Stimulated activated CD8-positive, alpha-beta memory T cell treated with anti-CD3 and anti-CD28 coated beads, Interleukin-12 subunit alpha, Interleukin-12 subunit beta, amount 100 ng/mL, for 4 hours (primary cell): ENCODE measurements at places on chromosomes 12 and 14.
A peak's percentile ranks its signal among the peaks of the same experiment; 100 is the strongest.

DNA sequence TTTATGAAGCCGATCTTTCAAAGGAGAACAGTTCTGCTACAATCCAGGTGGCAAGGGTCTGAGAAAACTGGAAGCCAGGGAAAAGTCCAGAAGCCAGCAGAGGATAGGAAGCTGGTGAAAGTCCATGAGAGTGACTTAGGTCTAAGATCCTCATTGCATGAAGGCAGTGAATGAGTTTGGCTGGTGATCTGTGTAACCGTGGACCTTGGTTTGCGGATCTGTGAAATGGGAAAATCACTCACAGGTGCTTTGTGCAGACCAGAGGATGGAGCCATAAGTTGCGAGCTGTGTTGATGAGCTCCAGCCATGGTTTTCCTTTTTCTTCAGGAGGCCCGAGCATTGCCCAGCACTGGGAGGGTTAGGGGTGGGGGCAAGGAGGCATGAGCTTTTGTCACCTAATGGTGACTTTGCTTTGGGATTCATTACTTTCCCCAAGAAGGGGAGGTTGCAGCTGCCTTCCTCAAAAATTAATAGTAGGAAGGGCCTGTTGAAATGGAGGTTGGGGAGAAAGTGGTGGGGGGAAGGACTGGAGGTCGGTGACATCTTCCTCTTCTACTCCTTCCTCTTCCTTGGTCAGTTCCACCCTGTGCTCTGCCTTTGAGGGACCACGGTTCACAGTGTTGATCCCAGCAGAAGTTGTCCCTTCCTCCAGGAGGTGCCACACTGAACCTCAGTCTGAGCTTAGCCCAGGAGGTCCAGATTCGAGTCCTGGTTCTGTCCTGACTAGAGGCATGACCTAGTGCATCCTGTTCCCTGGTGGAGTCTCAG is 20.3 kb upstream of the SERPINA6 start:
- DNase-seq, result no peak

GRCh38 chr14:101963656-101964296 is 597 bp upstream of the DYNC1H1 start:
- DNase-seq, result no peak

DNA sequence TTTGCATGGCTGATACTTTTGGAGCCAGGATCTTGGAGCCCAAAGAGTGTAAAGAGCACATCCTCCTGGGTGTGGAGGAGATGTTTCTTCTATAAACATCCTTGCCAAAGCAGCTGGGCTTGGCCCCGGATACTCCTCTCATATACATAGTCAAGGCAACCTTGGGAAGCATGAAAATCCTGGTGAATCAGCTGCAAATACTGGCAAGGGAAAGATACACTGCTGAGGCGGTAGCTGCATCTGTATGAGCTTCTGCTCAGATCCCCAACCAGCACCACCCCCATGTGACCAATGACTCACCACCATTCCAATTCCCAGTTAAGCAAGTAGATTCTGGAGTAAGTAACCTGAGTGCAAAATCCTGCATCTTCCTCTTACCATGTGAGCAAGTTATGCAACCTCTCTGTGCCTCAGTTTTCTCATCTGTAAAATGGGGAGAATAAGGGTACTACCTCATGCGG is 567.4 kb downstream of the MED13L start:
- DNase-seq, result no peak

DNA sequence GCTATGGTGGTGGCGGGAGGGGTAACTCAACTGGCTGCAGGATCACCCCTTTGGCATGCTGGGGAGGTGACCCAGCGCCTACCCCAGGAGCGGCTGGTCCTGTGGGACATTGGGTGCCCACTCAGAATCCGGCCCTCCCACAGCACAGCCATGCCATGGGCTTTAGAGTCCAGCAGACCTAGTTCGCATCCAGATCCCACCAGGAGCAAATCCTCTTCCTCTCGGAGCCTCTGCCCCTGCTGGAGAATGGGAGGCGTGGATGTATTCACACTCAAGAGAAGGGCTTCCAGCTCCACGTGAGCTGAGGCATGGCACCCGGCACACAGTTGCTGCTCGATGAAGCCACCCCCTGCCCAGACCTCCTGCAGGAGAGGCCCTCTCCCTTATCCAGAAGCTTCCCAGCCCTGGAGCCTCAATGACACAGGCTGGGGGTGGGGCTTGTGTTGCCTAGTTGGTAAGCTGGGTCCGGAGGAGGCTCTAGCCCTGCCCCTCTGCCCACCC is 17.7 kb downstream of the FAM222A start:
- DNase-seq, result no peak

DNA sequence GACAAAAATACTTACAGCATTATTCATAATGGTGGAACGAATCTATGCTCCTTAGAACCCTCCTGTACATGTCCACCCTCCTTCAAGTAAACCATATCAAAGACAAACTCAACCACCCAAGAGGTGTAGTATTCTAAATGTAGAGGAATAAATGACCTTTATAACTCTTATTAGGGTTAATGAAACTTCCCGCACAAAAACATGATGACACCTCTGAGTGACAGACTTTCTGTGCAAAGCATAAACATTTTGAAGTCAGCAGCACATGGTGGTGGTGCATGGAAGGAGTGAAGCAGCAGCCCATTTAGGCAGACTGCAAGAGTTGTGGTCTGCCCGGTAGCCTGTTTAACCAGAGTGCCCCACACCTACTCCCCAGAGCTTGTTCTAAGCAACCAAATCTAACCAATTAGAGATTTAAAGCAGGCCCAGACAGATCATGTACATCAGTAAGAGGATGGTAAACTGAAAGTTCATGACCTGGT is 615 bp upstream of the ASB8 start:
- DNase-seq, result no peak

GRCh38 chr14:73727166-73727565 is 13.0 kb upstream of the PNMA1 start:
- DNase-seq, result no peak

DNA sequence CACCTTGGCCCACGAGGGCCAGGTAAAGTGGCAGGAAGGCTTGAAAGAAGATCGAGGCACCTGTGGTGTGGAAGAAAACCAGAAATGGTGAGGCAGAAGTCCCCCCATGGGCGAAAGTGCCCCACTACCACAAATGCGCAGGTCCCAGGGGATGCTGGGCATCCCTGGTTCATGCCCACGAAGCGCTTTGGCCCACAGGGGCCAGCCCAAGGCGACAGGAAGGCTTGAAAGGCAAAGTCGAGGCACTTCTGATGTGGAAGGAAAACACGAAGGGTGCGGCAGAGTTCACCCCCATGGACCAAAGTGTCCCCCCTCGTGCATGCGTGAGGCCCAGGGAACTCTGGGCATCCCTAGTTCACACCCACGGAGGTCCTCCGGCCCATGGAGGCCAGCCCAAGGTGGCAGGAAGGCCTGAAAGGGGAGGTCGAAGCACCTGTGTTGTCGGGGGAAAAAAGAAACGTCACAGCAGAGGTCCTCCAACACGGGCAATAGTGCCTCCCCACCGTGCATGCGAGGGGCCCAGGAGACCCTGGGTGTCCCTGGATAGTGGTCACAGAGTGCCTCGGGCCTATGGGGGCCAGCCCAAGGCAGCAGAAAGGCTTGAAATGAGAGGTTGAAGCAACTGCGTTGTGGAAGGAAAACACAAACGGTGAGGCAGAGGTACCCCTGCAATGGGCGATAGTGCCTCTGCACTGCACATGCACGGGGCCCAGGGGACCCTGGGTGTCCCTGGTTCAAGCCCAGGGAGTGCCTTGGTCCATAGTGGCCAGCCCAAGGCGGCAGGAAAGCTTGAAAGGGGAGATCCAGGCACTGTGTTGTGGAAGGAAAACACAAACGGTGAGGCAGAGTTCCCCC is 373.9 kb downstream of the ALG10 start:
- no peak for DNase-seq

- no peak for DNase-seq
These were observed 16.5 kb upstream of the SEL1L start for GRCh38 chr14:81550001-81550637.

DNA sequence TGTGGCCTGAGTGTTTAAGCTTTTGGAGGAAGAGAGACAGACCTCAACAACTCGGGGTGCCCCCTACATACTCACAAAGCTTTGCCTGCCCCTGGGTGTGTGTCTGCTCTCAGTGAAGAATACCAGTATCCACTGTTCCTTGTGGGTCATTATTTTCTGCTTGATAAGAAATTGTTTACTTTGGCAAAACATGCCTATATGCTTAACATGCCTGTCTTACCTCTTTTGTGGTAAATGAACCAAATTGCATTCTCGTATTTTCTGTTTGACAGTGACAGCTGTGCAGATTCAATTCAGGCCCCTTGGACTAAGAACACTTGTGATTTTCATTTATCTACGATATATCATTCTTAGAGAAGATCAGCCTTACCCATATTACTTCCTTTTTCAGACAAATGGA is 50.6 kb upstream of the REP15 start:
- DNase-seq, result no peak

DNA sequence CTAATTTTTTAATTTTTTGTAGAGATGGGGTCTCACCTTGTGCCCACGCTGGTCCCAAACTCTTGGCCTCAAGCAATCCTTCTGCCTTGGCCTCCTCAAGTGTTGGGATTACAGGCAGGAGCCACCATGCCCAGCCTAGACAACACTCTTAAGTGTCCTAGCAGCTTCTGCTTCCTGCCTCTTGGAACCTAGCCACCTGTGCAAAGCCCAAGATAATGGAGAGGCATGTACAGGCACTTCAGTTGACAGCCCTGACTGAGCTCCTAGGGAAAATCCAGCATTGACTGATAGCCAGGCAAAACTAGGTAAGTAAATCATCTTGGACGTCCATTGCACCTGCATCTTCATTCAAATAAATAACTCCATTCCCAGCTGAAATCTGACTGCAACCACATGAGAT is 15.5 kb downstream of the COX14 start:
- no peak for DNase-seq

DNA sequence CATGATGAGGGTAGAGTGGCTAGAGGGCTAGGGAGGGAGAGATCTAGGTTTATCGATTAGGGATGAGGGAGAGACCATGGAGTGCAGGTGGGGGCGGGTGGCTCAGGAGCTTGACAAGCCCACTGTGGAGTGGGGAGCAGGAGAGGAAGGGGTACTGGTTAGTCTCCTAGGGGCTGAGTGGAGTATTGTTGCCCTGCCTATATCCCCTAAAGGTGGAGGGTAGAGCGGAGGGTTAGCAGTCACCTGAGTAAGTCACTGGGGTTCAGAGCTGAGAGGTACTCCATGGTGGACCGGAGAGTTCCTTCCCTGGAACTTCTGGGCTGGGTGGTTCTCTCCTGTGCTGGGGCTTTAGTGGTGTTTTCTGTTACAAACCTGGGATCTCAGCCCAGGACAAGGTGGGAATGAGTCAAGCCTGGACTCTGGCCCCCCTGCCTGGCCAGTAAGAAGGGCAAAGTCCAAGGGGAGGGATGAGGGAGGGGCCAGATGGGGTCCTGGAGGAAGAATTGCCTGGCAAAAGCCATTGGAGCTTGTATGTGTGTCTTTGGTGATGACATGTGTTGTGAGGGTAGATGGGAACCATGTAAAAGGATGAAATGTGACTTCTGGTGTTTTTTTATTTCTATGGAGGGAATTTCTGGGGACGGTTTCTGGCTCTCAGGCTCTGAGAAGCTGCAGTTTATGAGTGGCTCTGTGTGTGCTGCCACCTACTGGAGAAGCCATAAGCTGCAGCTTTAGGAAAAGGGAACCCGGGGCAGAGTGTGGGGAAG is at the start of gene CIDEB:
Gene CIDEB, minus strand, starts transcription at position 403 of the 767 bp plus-strand sequence. Its CDS starts 119 bp downstream, at position 284.
- DNase-seq, result no peak

DNA sequence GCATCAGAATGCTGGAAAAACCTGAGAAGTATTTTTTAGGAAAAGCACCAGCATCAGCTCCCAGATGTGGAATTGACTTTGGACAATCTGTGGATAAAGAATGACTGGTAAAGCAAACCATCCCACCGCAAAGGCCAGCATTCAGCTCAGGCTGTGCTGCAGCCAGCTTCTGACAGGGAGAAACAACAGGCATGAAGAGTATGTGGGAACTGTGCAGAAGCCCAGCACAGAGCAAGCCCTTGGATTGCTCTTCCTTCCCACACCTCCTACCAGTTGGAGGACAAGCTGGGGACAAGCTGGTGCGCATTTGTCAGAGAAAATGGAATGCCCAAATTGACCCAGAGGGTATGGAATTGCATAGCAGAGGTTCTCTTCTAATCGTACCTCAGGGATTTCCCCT is 228.1 kb downstream of the ANO2 start:
- DNase-seq, result no peak

- no peak for DNase-seq
These were observed 38.4 kb upstream of the CCT2 start for GRCh38 chr12:69546693-69547438.

DNA sequence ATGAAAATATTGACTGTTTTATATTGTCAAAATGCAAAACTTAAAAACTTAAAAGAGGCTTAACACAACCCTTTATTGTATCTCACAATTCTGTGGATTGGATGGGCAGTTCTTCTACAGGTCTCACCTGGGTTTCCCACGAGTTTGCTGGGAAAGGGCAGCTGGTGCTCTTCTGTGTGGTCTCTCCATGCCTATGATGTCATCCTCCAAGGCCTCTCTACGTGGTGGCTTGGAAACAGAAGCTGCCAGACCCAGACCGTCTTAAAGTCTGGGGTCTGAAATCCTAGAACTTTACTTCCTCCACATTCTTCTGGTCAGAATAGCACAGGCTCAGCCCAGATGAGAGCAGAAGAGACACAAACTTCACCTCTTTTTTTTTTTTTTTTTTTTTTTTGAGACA is 36.5 kb upstream of the KICS2 start:
- DNase-seq, result no peak

DNA sequence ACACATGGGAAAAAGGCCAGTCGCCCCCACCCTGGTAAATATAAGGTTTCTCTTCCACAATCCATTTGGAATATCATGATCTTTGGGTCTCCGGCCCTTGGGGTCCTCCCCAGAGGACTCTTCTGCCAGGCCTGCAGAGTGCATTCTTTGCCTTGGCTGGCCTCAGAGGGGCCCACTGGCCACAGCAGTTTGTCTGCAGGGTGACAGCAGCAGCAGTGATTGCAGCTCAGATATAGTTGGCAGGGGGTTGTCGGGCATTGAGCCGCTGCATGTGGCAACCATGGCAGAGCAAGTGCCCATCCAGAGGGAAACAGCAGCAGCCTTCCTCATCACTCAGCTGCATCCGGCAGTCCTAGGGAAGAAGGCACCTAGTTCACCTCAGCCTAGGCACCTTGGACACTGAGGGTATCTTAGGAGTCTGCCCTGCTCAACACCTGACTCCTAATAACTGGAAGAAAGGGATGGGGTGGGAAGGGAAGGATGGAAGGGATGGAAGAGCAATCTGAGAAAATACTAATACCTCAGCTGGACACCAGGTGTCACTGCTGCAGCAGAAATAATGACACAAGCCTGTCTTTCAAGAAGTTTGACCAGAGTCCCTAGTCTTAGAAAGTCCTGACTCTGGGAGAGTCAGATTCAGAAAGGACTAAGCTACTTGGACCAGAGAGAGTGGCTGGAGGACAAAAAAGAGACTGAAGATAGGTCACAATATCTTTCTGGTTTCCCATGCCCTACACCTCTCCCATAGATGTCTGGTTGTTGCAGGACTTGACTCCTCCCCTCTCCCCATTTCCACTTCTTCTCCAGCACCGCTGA is 8.9 kb downstream of the AJUBA start:
- DNase-seq, result peak; percentile 11

GRCh38 chr12:37543131-37543965 is 773.2 kb upstream of the ALG10B start:
- no peak for DNase-seq

DNA sequence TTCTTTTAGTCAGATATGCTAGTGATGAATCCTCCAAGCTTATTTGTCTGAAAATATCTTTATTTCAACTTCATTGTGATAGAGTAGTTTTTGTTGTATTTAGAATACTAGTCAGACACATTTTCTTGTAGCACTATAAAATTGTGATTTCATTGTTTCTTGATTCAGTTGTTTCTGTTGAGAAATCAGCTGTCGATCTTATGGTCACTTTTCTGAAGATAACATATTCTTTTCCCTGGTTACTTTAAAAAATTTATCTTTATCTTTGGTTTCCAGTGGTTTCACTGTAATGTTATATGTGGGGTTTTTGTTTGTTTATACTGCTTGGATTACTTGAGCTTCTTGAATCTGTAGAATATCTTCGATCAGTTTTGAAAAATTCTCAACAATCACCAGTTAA is 426.1 kb downstream of the SOX5 start:
- DNase-seq, result no peak
